Left ventricle myocardium superior (tissue), 1 donor: ENCODE measurements at places on chromosomes 2 and 18. TPM values are rescaled to one million over a fixed set of nuclear protein-coding genes. Genes with fewer than 3 reads are reported as not detected.

NAT8 gene
- total RNA-seq: not detected

- no peak for DNase-seq
These were observed 3.2 kb downstream of the WDR33 start for GRCh38 chr2:127807678-127808353.

DNA sequence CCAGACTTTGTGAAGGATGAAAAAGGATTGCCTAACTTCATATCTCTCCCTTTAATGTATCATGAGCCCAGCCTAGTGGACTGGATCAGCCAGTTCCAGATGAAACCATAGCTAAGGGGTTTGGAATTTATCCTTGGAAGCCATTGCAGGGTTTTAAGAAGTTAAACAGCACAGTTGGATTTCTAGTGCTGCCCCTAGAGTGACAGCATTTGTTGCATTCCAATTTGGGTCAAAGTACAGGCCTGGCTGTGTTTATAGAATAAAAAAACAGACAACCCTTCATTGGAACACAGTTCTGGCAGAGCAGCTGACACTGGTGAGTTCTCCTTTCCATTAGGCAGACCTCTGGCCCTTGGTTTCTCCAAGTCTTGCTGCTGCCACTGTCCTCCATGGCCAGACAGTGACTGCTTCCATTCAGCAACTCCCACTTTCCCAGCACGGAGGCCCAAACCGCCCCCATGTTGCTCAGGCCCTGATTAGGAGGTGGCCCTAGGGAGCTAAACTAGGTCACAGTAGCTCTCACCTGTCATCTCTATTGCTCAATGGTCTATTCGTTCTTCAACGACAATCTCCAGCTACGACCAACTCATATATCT is 8.0 kb downstream of the GPR39 start:
- DNase-seq: no peak

STRN gene
- total RNA-seq: 49.7 TPM

DNA sequence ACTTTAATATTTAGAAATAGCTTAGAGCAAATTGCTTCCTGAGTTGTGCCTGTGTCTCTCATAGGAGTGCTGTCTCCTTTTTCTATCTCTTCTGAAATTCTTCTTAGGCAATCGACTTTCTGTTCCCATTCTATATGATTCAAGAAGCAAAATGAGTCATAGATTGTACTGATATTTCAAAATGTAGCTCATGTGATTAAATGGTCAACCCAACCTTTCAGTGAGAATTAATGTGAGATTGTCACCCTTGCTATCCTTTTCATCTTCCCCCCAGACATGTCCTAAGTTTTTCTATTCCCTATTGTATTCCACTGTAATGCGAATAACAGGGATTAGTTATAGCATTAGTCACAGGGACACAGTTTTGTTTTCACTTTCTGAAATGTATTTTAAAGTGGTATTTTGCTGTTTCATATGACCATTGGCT is 413.6 kb downstream of the THSD7B start:
- DNase-seq: no peak

CHRNG gene
- not detected for total RNA-seq

- no peak for DNase-seq
These were observed 8.6 kb upstream of the ATP6V1B1 start for GRCh38 chr2:70927138-70927537.

MYO7B gene
- total RNA-seq: 0.42 TPM

CD207 gene
- total RNA-seq: not detected

DNA sequence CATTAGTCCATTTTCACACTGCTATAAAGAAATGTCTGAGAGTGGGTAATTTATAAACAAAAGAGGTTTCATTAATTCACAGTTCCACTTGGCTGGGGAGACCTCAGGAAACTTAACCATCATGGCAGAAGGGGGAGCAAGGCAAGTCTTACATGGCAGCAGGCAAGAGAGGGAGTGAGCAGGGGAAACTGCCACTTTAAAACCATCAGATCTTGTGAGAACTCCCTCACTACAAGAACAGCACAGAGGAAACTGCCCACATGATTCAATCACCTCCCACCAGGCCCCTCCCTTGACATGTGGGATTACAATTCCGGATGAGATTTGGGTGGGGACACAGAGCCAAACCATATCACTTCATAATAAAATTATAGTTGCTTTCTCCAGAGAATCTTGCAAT is 365.5 kb upstream of the ID2 start:
- DNase-seq: no peak

DNA sequence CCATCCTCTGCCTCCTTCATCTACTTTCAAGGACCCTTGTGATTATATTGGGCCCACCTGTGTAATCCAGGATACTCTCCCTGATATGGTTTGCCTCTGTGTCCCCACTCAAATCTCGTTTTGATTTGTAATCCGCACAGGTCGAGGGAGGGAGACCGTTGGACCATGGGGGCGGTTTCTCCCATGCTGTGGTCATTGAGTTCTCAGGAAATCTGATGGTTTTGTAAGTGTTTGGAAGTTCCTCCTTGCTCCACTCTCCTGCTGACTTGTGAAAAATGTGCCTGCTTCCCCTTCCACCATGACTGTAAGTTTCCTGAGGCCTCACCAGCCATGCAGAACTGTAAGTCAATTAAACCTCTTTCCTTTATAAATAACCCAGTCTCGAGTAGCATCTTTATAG is 42.0 kb upstream of the EML6 start:
- DNase-seq: no peak

GRCh38 chr18:28972333-28972907 is 795.5 kb upstream of the CDH2 start:
- no peak for DNase-seq

DNA sequence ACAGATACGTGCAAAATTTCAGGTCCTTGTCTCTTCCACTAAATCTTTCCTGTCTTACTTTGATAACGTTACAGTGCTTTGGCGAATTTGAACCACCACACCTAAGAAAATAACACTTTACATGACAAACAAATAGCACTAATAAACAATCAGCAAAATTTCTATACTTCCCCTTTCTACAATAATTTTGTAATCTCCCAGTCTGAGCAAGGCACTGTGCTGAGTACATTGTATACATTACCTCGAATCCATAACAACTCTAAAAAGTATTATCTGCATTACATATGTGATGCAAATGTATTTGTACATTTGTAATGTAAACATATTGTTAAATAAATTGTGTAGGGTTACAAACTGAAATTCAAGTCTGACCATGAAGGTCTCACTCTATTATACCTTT is 49.9 kb downstream of the RTN4 start:
- no peak for DNase-seq
